NCI-H460 (cell line): ENCODE measurements at places on chromosomes 3 and 15. TPM values are rescaled to one million over a fixed set of nuclear protein-coding genes. Genes with fewer than 3 reads are reported as not detected.

GRCh38 chr3:195886181-195887141 is 21.9 kb downstream of the TNK2 start:
- no peak for DNase-seq

SNTN gene
- total RNA-seq: not detected in 2 replicates

GRCh38 chr3:160982491-160982890 is 122.7 kb downstream of the B3GALNT1 start:
- DNase-seq: no peak

- DNase-seq: no peak
Observed at GRCh38 chr3:23612296-23612891, 193.4 kb upstream of the UBE2E1 start.

SPATA12 gene
- total RNA-seq: 0.12 TPM in 1 of 2 replicates, not detected in the other

- DNase-seq: no peak
Observed at GRCh38 chr3:62636235-62636826, 238.9 kb downstream of the CADPS start.

GATA2 gene
- 7.0 and 7.1 TPM in 2 replicates for total RNA-seq

DNA sequence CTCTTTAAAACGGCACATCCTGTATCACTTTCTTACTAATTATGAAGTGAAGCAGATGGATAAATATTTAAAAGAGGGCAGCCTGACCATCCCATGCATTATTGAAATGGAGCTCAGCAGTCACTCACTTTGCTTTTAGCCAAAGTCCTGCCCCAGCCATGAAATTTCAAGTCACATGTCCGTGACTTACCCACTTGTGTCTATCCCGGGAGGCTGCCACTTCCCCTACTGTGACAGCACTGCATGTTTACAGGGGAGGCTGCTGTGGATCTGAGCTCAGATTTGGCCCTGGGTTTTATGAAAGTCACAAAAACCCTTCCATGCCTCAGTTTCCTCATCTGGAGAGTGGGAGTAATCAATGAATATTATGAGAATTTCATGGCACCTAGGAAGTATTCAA is 17.9 kb upstream of the LRRK1 start:
- DNase-seq: no peak
